ENCODE measurements at places on chromosomes 16 and 17. TPM values are rescaled to one million over a fixed set of nuclear protein-coding genes. Genes with fewer than 3 reads are reported as not detected.

TMIGD1 gene
- total RNA-seq: not detected

MEOX1 gene
- total RNA-seq: 11.1 TPM

LYRM1 gene
- 58.1 TPM for total RNA-seq

SPN gene
- 1.3 TPM for total RNA-seq

KREMEN2 gene
- not detected for total RNA-seq

NAGPA gene
- total RNA-seq: 6.5 TPM

BRICD5 gene
- 13.2 TPM for total RNA-seq

AHSP gene
- not detected for total RNA-seq

ECI1 gene
- total RNA-seq: 205 TPM

SEPTIN12 gene
- total RNA-seq: not detected

NLGN2 gene
- 7.0 TPM for total RNA-seq

MAZ gene
- 92.0 TPM for total RNA-seq

CHD9NB gene
- 1.4 TPM for total RNA-seq

GIT1 gene
- 33.0 TPM for total RNA-seq

ABCA10 gene
- 7.1 TPM for total RNA-seq

PYCARD gene
- 9.1 TPM for total RNA-seq

MT1F gene
- total RNA-seq: 2.2 TPM

UMOD gene
- not detected for total RNA-seq

ZNF385C gene
- 0.11 TPM for total RNA-seq

TMEM94 gene
- 50.3 TPM for total RNA-seq

CTRL gene
- total RNA-seq: 0.81 TPM

ABCA8 gene
- 60.3 TPM for total RNA-seq

CNTNAP1 gene
- 7.3 TPM for total RNA-seq

RAB26 gene
- total RNA-seq: 0.87 TPM

MGAT5B gene
- total RNA-seq: not detected

ATP2C2 gene
- total RNA-seq: not detected

CFAP119 gene
- total RNA-seq: 0.89 TPM
